ENCODE measurements at places on chromosomes 2 and 18.

- DNase-seq, result no peak
Measured at GRCh38 chr2:127826047-127826446, 15.1 kb upstream of the WDR33 start.

- DNase-seq, result no peak
Measured at GRCh38 chr2:134217924-134218323, 35.9 kb upstream of the MGAT5 start.

DNA sequence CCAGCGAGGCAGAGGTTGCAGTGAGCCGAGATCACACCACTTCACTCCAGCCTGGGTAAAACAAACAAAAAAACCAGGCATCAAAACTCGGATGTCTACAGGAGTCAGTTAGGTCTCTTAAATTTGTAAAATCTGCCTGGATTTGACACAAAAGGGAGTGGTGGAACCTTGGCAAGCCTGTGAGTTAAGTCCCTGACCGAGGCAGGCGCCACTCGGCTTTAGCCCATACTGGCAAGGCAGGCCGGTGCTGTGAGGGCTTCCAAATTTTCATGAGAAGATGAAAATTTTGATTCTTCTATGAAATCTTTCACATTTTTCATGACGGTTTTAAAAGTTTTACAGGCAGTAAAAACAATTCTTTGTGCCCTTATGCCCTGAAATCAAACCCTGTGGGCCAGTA is 165.8 kb downstream of the FMNL2 start:
- DNase-seq, result no peak

DNA sequence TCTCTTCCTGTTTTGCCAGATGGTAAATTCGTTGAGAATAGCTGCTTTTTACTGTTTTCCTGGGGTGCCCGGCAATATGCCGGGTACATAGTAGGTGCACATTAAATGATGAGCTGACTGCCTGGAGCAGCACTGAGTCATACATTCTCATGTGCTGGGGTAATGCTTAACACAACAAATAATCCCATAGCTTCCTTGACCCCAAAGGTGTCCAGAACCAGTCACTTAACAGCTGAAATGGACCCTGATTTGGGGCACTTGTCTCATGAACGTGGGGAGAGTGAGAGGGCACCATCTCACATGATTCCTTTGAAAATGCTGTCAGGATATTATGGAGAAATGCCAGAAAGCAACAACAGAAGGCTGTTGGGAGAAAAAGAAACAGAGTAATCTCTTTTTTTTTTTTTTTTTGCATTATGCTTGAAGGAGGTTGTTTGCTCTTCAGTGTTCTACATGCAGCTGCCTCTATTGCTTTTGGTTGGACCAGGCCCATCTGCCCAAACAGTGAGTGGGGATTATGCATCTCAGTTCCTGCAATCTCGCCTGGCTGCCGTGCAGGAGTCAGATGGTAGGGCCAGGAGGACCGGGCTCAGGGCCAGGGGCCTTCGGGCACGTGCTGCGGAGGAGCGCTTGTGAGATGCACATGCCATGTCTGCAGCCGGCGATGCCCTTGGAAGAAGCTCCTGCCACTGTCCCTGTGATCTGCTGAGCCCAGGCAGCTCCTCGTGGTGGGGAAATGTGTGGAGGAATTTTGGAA is 162.1 kb downstream of the SH3RF3 start:
- peak; percentile 12 for DNase-seq

DNA sequence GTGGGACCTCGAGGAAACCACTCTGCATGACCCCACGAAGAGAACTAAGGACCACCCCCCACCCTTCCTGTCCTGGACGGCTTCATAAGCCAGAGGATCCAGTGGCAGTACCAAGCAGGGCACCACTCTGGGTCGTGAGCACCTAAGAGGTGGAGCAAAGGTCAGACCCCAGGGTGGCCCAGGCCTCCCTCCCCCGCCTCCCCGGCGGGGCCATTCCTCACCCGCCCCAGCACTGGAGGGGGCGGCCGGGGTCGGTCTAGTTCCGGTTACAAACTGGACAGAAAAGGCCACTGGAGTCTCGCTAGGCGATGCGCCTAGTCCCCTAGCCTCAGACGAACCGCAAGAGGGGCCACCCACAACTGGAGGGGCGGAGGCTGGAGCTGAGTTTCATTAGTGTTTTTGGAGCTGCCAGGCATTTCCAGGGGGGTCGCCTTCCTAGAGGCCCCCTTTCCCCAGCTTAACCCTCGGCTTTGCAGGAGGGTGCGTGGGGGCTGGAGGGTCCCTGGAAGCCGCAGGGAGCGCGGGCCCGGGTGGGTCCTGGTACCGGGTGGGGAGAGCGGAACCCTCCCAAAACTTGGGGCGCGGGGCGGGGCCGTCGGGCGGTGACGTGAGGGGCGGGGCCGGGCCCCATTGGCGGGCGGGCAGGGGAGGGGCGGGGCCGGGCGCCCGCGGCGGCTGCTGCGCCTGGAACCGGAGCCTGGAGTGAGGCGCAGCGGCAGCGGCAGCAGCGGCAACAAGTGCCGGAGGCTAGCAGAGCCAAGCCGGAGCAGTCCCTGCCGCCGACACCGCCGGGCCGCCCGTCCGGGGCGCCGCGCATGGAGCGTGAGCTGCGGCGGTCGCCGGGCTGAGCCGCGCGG is at the start of gene B3GNT2:
Gene B3GNT2 (plus strand): TSS at position 695 of the 857 bp plus-strand sequence. CDS start 26,106 bp downstream, outside the sequence.
- DNase-seq, result peak; percentile 68
